Right forelimb (tissue), 1 donor: ENCODE measurements at places on chromosomes 12 and 14.
A peak's percentile ranks its signal among the peaks of the same experiment; 100 is the strongest.

GRCh38 chr12:73678335-73678734 lies 859.3 kb upstream of the ATXN7L3B start:
- DNase-seq, result no peak

GRCh38 chr12:57624441-57625220 lies 8.4 kb downstream of the B4GALNT1 start:
- no peak for DNase-seq

DNA sequence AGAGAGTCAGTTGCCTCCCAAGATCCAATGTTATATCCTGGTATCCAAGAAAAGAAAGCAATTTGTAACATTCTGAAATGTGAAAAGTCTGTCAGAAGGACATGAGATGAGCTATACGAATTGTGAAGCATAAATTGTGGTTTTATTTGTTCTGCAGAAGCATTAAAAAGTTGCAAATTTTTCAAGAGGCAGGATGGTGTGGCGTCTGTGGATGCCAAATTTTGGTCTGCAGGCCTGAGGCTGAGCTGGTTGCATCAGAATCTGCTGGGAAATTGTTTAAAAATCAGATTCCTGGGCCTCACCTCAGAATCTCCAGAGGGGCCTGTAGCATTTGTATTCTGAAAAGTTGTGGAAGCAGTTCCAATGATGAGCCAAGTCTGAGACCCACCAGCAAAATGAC lies 284.7 kb downstream of the NUAK1 start:
- no peak for DNase-seq

- no peak for DNase-seq
Observed at GRCh38 chr12:130371296-130371695, 33.6 kb downstream of the PIWIL1 start.

GRCh38 chr12:42759622-42760273 lies 170.2 kb upstream of the PRICKLE1 start:
- DNase-seq, result peak; percentile 79

- peak; percentile 78 for DNase-seq
Observed at GRCh38 chr14:76951166-76951565, 77.3 kb downstream of the IRF2BPL start.

- no peak for DNase-seq
Observed at GRCh38 chr14:96783915-96784224, 13.3 kb upstream of the VRK1 start.

- DNase-seq, result no peak
Observed at GRCh38 chr12:11746024-11746771, 96.7 kb downstream of the ETV6 start.

DNA sequence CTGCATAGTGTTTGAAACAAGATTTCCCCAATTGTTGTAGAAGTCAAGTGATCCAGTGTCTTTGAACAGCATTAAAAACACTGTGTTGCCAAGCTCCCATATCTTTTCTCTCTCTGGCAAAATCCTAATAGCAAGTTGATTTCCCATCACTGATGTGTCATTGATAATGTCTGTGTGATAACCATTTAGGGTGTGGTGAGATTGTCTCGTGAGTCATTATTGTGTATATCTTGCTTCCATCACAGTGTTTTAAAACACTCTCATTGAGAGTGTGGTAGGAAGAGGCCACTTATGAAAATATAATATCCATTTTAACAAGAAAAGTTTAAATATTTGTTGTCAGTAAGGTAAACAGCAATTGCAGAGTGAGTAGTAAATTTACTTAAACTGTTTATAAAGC lies 74.7 kb downstream of the PRORP start:
- no peak for DNase-seq

DNA sequence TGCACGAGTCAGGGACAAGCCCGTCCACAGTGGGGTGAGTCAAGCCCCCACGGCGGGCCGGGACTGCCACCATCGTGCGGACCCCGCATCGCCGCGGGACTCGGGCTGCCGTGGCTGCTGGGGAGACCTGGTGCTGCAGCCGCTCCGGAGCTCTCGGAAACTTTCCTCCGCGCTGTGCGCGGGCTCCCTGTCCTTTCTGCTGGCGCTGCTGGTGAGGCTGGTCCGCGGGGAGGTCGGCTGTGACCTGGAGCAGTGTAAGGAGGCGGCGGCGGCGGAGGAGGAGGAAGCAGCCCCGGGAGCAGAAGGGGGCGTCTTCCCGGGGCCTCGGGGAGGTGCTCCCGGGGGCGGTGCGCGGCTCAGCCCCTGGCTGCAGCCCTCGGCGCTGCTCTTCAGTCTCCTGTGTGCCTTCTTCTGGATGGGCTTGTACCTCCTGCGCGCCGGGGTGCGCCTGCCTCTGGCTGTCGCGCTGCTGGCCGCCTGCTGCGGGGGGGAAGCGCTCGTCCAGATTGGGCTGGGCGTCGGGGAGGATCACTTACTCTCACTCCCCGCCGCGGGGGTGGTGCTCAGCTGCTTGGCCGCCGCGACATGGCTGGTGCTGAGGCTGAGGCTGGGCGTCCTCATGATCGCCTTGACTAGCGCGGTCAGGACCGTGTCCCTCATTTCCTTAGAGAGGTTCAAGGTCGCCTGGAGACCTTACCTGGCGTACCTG lies 1.1 kb downstream of the PDE3A start:
- DNase-seq, result peak; percentile 84

- DNase-seq, result no peak
Observed at GRCh38 chr12:71686658-71687025, 760 bp downstream of the TMEM19 start.

DNA sequence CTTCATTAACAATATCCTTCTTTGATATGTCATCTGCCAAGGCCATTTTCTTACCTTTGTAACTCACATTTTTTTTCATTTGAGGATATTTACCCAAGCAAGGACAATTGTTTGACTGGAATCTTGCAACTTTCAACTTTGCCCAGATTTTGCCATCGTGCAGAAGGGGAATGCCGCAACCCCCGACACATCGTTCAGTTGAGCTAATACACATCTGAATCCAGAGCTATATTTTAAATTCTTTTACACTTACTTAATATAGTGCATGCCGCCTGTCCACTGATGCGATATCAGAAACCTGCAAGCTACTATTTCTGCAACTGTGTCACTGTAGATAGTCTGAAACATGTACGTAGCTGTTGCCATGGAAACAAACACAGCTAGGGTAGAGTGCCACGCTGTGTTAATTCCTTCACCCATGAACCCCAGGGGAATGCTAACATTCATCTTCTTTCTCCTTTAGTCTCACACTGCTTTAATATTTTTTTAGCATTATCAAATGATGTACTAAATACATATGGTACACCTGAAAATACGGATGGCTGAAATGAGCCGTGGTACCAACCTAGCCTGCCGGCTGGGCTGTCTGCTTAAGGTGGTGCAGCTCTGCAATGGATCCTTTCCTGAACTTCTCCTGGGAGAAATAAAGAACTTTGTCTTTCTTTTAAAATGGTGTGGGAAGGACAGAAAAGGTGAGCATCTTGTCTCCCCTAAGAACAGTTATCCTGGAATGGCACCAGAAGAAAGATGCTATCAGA lies 77.0 kb upstream of the FOXN3 start:
- no peak for DNase-seq

- DNase-seq, result no peak
Observed at GRCh38 chr14:33271891-33272290, 333.2 kb downstream of the NPAS3 start.

GRCh38 chr12:128116537-128116936 lies 150.4 kb upstream of the TMEM132C start:
- DNase-seq, result no peak

- no peak for DNase-seq
Observed at GRCh38 chr14:37438444-37438843, 156.6 kb downstream of the FOXA1 start.

GRCh38 chr14:92514844-92515514 lies 1.4 kb downstream of the RIN3 start:
- no peak for DNase-seq

DNA sequence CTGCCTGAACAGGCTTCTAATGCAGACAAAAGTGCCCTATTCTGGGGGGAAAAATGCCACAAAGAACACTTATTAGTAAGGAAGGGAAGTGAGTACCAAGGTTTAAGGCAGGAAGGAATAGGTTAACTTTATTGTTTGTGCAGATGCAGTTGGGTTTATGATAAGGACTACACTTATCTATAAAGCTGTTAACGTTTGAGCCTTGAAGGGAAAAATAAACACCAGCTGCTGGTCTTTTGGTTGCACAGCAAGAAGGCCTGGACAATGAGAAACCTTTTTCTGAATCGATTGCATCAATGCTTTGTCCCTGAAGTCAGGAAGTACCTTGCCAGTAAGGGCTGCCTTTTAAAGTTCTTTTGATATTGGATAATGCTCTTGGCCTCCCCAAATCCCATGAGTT lies 407.8 kb downstream of the ATP23 start:
- DNase-seq, result no peak

GRCh38 chr12:40917561-40917960 lies 225.3 kb downstream of the CNTN1 start:
- DNase-seq, result no peak

DNA sequence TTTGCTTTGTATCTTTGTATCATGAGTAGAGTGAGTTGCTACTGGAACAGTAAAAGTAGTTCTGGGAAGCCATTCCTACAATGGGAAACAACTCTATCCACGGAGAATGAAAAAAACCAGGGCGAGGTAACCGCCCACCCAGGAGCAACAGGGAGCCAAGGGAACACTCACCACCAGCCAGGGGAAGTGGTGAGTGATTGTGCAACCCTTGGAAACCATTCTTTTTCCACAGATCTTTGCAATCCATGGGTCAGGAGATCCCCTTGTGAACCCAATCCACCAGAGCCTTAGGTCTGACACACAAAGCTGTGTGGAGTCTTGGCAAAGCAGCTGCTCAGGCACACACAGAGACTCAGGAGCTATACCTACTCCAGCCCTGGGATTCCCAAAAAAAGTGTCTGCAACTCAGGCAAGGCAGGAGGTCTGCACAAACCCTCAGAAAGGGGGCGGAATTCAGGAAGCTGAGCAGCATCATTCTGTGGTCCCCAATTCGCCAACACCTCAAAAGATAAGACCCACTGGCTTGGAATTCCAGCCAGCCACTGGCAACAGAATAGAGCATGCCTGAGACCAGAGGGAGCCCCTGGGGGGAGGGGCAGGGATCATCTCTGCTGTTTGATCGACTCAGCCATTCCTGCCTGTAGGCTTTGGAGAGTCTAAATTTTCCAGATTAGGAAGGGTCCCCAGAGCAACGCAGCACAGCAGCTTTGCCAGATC lies 52.1 kb upstream of the PPFIA2 start:
- no peak for DNase-seq

- no peak for DNase-seq
Observed at GRCh38 chr12:31880340-31880739, 78.9 kb upstream of the RESF1 start.

DNA sequence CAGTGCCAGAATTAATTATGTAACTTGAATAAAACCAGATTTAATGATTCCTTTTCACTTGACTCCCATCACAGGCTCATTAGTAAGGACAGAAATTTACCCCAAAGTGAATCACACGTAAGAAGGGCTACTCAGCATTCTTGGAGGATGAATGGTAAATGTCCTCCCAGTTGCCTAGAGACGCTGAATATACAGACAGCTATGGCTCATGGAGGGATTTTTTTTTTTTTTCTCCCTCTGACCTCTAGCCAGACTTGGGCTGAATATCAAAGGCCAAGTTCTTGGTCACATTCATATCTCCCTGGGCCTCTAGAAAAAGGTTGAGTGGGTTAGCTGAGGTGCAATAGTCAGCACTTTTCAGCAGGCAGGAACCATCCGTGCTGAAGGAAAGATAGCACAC lies 77.5 kb downstream of the PHLDA1 start:
- no peak for DNase-seq

- no peak for DNase-seq
Observed at GRCh38 chr14:104926619-104927431, 2.1 kb downstream of the PLD4 start.

- no peak for DNase-seq
Observed at GRCh38 chr14:75274899-75275569, 3.6 kb upstream of the FOS start.

GRCh38 chr14:42778984-42779383 lies 1172.3 kb downstream of the LRFN5 start:
- no peak for DNase-seq

DNA sequence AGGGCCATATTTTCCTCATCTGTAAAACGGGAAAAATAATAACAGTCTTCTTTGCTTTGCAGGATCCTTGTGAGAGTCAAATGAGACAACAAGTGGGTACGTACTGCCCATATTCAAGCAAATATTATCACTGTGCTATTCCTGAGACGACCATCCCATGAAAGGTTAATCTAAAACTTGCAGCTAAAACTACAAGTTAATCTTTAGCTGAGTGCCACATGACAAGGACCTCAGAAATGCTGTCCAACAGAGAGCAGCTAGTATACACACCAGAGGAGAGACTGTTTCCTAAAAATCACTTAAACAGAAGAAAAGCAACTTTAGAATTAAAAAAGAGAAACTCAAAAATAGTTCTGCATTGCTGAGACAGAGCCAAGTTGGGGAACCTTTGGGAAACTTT lies 162.7 kb upstream of the TMTC2 start:
- no peak for DNase-seq

GRCh38 chr12:98007963-98008362 lies 507.4 kb upstream of the TMPO start:
- no peak for DNase-seq

- no peak for DNase-seq
Observed at GRCh38 chr12:123896767-123897166, 75.9 kb downstream of the CCDC92 start.

DNA sequence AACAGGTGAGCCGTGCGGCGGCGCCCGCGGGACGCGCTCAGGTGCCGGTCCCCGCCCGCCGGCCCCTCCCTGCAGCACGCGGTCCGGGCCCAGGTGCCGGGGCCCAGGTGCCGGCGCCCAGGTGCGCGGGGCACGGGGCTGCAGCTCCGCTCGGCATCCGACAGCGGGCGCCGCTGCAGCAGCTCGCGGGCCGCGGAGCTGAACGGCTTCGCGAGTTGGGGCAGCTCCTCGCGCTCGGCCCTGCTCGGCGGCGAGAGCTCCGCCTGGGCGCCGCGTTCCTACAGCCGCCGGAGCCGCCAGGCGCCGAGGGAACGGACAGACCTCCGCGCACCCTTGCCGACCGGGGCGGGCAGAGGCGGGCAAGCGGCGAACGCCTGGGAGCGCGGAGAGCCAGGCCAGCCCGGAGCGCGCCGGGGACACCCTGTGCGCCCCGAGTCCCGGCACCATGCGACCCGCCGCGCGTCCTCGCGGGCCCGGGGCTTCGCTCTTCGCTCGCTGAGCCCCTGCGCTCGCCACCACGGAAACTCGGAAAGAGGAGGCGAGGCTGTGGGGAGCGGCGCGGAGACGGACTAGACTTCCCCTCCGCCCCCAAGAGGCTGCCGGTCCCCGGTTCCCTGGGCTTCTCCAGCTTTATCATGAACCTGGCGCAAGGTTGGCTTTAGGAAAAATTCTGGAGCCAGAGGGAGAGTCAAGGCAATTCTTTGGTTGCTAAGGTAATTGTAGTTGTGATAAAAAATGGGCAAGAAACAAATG lies at the start of gene RGS6:
RGS6 (plus strand) TSS at position 201 of the 753 bp plus-strand sequence.
- DNase-seq, result peak; percentile 67

DNA sequence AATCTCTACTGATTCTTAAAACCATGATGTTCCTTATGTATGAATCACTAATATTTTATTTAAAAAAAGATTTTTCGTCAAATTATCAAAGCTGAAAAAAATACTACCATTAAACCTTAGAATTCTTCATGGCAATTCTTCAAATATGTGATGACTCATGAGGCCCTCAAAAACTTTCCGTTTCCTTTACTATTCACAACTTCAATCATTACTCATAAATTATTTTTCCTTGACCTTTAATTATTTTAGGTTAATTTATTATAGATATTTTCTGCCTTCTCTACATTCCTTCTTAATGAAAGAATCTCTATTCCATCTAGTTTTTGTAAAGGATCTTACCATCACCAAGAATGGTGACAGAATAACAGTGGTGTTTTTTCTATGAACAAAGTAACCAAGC lies 162.1 kb upstream of the SOX5 start:
- no peak for DNase-seq

GRCh38 chr14:43087666-43088065 lies 1419.4 kb downstream of the FSCB start:
- DNase-seq, result no peak
